ENCODE measurements at places on chromosomes 5 and 9.

- no peak for DNase-seq
Observed at GRCh38 chr9:7266911-7267595, 509.3 kb downstream of the KDM4C start.

DNA sequence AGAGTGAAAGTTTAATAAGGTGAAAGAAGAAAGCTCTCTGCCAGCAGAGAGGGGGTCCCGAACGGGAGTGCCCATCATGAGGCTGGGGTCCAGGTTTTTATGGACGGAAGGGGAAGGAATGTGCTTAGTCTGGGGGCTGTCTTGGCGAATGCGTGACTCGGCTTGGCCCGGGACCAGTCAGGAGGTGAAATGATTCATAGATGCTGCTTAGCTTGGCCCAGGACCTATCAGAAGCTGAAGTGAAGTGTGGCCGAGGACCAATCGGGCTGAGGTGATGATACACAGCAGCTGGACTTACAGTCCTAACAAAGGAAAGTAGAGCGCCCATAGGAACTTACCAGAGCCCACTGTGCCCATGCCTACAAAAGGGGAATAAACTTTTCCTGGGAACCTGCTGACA, 3.9 kb upstream of the FKTN start:
- DNase-seq = no peak

GRCh38 chr5:178436326-178436940, 153.8 kb downstream of the COL23A1 start:
- DNase-seq = no peak

GRCh38 chr9:86902991-86903733, 44.1 kb downstream of the GAS1 start:
- DNase-seq = no peak

GRCh38 chr9:5043381-5043780, 58.3 kb downstream of the JAK2 start:
- DNase-seq = no peak

DNA sequence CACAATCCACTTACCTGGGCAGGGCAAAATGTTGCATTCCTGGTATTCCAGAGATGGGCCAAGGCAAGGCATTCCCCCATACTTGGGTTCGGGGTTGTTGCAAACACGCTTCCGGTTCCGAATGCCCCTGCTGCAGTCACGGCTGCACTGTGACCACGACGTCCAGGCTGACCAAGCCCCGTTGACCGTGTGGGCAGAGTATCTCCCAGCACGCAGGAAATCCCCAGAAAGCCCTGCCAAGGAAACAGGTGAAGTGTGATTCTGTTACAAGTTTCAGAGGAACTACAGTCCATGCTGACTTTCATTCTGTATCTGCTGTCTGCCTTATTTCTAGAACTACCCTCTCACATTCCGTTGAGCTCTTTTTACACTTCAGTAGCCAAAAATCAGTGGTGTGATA, 483.0 kb downstream of the SEMA5A start:
- DNase-seq = no peak

DNA sequence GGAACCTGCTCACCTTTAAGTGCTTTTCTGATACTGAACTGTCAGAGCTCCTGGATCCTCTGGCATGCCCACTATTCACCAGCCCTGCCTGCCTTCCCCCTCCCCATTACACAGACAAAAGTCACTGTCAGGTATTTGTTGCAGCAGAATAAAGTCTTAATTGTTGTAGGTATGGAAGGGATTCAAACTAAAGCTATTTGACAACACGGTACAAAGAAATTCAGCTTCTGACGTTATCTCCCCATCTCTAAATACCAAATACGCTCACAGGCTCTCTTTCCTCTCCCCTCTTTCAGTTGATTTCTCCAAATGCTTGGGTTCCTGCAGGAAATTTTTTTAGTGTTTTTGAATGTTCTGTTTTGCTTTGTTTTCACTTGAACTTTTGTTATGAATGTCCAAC, 9.3 kb upstream of the TGFBR1 start:
- no peak for DNase-seq

DNA sequence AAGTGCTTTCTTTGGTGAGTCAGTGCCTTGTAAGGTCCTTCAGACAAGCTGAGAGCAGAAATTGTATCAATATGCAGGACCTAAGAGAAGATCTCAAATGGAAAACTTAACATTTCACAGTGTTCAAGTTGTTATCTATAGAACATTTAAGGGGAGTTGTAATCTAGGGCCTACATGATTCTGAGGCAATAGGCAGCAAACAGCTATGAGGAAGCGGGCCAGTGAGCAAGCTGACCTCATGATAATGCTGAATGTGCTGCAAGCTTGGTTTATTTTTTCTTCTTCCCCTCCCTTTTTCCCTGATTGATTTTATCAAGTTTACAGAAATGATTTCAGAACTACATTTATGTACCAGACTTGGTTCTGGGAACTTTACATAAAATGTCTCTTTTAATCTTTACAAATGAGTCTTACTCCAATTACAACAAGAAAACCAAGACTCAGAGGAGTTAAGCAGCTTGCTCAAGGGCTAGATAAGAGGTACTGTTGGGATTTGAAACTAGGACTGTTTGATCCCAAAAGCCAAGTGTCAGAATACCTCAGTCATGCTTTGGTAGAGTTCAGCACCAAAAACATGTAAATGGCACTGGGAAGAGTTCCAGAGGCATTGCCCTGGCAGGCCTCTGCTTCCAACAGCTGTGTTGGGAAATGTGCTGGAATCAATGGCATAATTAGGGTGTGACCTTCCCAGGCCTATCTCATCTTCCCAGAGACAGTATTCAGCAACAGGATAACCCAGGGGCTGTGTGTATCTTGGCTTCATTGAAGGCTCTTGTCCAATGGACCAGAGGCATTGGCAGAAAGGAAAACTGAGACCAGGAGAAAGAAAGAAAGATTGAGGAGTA, 130.1 kb downstream of the LRRC70 start:
- no peak for DNase-seq

DNA sequence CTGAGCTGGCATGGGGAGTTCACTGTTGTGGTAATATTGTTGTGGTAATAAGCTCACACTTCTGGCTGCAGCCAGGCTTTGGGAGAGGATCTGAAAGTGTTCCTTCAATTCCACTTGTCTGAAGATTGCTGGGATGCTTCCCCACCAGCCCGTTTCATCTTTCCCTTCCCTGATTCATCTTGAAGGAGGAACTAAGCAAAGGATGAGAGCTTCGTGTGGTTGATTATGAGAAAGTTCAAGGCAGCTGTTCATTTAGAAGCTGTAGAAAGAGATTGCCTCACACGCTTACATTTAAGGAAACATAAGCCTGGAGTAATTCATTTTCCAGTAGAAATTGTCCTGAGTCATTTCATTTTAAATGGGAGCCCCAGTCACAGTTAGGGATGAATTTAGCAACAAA, 122.4 kb upstream of the GAS1 start:
- DNase-seq = no peak

DNA sequence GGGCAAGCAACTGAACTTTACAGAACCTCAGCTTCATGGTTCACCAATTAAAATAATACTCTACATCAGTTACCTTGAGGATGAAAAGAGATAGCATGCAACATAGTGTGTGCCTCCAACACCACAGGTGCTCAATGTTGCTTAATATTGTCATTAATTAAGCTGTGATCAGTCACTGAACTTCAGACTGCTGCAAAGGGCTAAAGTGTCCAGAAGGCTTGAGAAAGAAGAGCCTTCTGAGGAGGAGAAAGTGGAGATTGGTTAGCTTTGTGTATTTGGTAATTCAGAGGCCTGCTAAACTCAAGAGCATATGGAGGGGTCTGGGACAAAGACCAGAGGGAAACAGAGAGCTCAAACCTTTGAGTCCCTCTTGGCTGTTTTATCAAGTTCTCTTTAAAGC, 66.3 kb upstream of the SELENOP start:
- DNase-seq = no peak

DNA sequence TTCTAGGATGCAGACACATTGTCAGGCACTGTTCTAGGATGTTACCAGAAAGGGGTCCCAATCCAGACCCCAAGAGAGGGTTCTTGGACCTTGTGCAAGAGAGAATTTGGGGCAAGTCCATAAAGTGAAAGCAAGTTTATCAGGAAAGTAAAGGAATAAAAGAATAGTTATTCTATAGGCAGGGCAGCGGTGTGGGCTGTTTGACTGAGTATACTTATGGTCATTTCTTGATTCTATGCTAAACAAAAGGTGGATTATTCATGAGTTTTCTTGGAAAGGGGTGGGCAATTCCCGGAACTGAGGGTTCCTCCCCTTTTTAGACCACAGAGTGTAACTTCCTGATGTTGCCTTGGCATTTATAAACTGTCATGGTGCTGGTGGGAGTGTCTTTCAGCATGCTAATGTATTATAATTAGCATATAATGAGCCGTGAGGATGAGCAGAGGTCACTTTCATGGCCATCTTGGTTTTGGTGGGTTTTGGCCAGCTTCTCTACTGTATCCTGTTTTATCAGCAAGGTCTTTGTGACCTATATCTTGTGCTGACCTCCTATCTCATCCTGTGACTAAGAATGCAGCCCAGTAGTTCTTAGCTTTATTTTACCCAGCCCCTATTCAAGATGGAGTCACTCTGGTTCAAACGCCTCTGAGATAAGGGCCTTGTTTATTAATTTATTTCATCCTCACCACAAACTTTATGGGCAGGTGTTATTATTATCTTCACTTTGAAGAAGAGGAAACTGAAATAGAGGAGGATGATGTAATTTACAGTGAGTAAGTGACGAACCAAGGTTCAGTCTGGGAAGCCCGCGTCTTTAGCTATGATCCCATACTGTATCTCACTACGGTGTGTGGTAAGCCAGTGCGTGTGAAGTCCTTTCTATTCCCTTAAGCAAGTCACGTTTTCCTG, 186.0 kb upstream of the KLF4 start:
- no peak for DNase-seq

GRCh38 chr9:2992427-2992826, 148.5 kb upstream of the PUM3 start:
- no peak for DNase-seq

DNA sequence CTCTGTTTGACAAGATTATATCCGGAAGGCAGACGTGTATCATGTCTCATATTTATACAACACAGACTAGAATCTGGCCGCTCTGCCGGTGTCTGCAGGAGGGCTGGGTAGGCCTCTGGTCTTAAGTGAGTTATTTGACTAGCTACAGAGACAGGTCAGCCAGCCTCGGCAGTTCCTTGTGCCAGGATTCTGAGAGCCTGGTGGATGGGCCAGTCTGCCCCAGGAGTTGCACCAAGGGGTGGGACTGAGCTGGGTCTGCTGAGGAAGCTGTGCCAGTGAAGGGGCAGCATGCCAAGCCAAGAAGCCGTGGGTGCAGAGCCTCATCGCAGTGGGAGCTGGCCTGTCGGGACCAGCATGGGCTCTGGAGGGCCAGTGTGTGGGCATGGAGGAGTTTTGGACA, 7.1 kb downstream of the SNX18 start:
- DNase-seq = no peak

- DNase-seq = no peak
Observed at GRCh38 chr5:103867857-103868598, 305.4 kb upstream of the NUDT12 start.

- DNase-seq = no peak
Observed at GRCh38 chr9:99466781-99467180, 244.7 kb downstream of the SEC61B start.

DNA sequence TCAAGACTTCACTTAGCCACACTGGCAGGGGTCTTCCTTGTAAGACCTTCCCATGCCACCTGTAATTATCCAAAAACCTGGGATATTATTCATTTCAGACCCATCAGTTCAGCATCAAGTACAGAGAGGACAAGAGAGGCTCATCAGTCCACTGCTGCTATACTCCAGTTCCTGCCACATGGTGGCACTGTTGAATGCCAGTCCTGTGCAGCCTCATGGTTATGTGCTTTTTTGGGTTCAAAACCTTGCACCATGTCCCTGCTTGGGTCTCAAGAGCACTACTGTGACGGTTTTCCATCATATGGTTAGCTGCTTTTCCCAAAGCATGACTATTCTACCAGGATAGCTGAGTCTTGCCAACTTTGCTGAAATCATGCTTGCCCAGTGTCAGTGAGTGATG, 8.5 kb downstream of the PTGS1 start:
- DNase-seq = no peak

GRCh38 chr5:58849921-58850667, 267.2 kb downstream of the RAB3C start:
- no peak for DNase-seq

DNA sequence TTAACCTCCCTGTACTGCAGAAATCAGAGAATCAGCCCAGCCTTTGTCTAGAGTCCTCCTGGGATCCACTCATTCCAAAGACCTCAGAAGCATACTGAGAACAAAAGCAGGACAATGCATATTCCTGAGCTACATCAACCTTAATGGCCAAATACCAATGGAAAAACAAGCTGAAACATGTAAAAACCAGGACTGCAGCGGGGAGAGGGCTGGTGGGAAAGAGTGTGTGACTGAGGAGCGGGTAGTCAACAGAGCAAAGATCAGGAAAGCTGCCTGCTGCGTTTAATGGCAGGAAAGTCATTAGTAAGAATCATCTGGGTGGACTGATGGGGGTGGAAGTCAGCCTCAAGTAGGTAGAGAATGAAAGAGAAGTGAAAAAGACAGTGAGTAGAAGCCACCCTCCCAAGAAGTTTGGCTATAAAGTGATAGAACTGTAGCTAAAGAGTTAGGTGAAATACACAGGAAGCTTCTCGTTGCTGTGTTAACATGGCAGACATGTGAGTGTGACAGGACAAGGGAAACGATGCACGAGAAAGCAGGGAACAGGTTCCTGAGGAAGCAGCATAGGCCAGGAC, 88.1 kb downstream of the OTULIN start:
- DNase-seq = no peak

- no peak for DNase-seq
Observed at GRCh38 chr5:1538741-1539392, 15.1 kb upstream of the LPCAT1 start.

- DNase-seq = no peak
Observed at GRCh38 chr9:84343111-84343521, 2.6 kb upstream of the SLC28A3 start.

DNA sequence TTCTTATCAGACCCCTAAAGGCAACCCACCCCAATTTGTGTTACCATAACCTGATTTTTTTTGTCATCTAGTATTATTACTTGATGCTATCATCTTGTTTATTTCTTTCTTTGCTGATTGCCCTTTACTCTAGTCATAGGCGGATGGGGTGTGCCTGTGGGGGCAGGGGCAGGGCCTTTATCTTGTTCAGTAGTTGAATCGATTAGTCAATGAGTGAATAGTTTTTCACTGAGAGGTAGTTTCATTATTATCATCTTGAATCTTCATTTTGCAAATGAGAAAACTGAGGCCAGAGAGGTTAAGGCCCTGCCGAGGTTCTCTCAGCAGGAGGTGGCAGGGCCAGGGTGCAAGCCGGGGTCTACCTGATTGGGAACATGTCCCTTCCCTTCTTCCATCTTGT, 9.4 kb upstream of the GM2A start:
- DNase-seq = no peak

All from brain pericyte (primary cell).